ENCODE measurements at places on chromosomes 5 and 9.

- no peak for DNase-seq
Observed at GRCh38 chr5:73985145-73985544, 359.1 kb downstream of the ARHGEF28 start.

GRCh38 chr5:167790045-167790444 is 501.4 kb upstream of the WWC1 start:
- DNase-seq, result no peak

GRCh38 chr5:83639911-83640310 is 80.7 kb downstream of the HAPLN1 start:
- no peak for DNase-seq

GRCh38 chr5:18675041-18675440 is 1040.8 kb downstream of the TAF11L14 start:
- DNase-seq, result no peak

DNA sequence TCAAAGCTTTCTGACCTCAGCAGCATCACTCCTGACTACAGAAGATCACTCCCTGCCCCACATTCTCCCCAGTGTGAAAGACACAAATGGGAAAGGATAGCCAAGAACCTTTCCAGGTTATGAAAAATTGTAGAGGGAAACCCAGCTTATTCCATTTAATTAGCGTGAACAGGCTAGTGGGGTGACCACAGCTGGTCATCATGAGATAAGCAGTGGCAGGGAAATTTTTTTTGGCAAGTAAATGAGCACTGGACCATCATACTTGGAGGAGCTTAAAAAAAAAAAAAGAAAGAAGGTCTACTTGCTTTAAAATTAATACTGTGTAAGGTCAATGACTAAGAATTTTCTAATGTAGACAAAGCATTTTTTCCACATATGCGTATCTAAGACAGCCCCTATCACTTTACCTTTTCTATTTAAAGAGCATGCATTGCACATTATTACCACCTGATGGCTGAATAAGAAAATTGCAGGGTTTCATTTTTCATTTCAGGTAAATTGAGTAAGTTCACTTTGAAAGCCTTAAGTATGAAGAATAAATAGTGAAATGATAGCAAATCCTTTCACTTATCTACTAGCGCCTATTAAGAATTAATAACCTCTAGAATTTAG is 123.6 kb downstream of the ELAVL2 start:
- DNase-seq, result no peak

DNA sequence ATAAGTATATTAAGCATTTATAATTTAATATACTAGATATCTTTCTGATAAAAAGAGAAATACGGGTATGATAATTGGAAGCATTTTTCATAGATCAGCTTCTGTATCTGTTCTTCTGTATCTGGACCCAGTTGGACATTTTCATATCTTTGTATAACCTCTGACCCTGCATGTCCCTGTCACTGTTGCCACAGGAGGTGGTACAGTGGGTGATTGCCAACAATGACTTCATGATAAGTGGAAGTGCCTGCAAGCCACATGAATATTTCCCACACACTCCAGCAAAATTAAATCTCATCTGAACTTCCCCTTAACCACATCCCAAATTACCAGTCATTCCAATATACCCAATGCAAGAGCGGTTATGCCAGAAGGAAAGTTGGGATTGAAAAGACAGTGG is 376.4 kb downstream of the ARRDC3 start:
- no peak for DNase-seq

DNA sequence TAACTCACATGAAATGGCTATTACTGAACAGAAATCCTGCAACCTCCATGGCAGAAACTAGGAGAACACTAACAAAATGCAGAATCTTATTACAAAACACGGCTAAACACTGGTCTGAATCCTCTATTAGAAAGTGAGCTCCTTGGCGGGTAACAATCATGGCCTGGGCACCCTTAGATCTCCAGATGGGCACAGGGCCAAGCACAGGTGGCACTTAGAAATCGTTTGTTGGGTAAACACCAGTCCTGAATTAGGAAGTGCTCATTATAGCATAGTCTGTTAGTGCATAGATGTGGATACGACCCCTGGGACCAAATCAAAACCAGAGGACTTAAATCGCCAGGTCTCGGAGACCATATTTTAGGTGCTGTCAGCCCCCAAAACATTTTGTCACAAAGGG is 14.4 kb downstream of the VDAC1 start:
- DNase-seq, result no peak

- no peak for DNase-seq
Observed at GRCh38 chr5:134902071-134902801, 2.7 kb upstream of the PCBD2 start.

- DNase-seq, result no peak
Observed at GRCh38 chr5:98121036-98121936, 652.2 kb upstream of the RGMB start.

DNA sequence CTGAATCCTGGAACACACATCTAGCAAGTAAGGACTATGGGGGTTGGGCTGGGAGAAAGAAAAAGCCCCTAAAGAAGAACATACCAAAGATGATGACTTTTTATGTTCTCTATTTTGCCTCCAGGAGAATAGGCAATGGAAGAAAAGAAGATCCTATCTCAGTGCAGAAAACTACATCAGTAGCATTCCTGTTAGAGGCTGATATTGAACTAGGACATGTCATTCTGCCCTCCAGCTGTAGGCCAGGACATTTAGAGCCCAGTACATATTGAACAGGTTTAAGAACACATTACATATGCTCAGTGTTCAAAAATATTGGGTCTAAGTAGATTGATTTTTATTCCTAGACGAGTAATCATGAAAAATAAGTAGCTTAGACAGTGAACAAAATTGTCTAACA is 24.7 kb downstream of the PRLR start:
- no peak for DNase-seq

DNA sequence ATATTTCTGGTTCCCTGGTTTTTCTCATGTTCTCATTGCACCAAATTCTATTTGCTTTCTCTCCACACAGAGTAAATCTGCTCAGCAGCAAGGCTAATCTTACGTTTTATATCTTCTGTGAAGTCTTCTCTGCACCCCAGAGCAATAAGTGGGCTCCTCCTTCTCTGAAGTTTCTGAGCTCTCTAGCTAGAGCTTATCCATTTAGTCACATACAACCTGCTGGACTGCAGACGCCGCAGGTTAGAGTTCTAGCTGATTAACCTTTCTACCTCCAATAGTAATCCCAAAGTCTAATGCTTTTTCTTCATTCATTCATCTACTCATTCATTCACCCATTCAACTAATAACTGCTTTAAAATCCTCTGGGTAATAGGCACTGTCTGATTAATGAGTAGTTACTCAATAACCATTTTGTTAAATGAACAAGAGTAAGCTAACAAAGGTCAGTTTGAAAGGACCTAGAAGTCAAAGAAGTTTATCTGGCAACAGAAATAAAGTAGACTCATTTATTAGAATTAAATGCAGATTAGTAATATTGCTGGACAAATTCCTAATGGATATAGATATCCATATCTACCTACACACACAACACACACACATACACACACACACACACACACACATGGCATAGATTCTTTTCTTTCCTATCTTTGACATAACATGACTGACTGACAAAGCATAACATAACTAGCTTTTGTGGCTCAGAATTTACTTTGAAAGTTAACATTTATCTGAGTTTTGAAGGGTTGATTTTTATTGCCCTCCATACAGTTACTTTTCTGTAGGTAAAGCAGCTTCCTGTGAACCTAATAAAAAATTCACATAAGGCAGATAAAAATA is 984.6 kb upstream of the SEMA6A start:
- no peak for DNase-seq

- DNase-seq, result no peak
Observed at GRCh38 chr5:78523314-78524193, 125.0 kb downstream of the LHFPL2 start.

- no peak for DNase-seq
Observed at GRCh38 chr5:18975624-18976023, 1012.4 kb downstream of the CDH18 start.

DNA sequence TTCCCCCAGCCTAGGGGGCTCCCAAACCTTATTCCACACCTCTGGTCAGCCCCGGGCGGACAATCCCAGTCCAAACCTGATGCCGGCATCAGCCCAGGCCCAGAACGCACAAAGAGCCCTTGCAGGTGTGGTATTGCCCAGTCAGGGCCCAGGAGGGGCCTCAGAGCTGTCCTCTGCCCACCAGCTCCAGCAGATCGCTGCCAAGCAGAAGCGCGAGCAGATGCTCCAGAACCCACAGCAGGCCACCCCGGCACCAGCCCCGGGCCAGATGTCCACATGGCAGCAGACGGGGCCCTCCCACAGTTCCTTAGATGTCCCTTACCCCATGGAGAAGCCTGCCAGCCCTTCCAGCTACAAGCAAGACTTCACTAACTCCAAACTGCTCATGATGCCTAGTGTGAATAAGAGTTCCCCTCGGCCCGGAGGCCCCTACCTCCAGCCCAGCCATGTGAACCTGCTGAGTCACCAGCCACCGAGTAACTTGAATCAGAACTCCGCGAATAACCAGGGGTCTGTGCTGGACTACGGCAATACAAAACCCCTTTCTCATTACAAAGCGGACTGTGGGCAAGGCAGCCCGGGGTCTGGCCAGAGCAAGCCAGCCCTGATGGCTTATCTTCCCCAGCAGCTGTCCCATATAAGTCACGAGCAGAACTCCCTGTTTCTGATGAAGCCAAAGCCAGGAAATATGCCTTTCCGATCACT is 27.6 kb upstream of the LTC4S start:
- DNase-seq, result no peak

- no peak for DNase-seq
Observed at GRCh38 chr9:9747787-9748186, 865.0 kb downstream of the PTPRD start.

GRCh38 chr9:6896562-6896961 is 138.8 kb downstream of the KDM4C start:
- DNase-seq, result no peak

DNA sequence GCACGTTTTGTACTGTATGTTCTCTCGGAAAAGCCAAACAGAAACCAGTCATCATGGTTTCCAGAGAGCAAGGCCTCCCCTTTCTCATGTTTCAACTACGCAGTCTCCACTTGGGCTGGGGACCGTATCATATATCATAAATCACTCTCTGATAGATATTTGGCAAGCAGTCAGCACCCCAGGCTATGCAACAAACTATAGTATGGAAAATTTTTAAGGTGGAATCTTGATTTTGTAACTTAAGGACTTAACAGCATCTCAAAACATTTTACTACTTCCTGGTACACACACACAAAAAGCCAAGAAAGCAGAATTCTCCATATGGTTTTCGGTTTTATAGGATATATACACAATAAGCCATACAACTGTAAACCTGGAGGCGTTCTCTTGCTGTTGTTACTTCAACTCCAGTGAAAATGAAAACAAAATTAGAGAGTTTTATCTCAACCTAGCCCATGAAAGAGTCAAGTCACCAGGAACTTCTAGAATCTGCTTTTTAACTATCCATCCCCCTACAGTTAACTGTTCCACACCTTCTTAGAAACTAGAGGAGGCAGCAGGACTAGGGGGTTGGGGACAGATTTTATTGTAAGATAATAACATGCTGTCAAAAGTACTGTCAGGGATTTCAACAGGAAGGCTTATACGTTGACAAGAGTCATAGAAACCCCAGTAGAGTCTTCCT is 283.4 kb downstream of the NFIB start:
- no peak for DNase-seq

- no peak for DNase-seq
Observed at GRCh38 chr5:122182491-122182921, 53.2 kb downstream of the ZNF474 start.

DNA sequence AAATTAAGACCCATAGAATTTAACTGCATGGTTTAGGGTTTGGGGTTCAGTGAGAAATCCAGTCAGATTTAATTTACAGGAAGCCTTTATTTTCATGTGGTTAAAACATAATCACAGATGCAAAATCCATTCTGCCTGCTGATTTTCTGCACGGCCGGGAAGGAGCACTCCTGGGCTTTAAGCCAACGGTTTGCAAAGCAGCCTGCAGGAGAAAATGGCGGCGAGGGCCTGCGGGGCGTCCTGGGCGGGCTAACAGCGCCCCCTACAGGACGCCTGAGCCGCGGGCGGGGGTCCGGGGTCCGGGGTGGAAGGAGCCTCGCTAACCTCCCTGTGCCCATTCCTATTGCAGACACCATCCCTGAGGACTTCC is 47.6 kb downstream of the THBS4 start:
- peak; percentile 52 for DNase-seq

- no peak for DNase-seq
Observed at GRCh38 chr9:116191576-116192415, 38.2 kb downstream of the PAPPA start.

GRCh38 chr9:123269281-123269680 is 895 bp upstream of the STRBP start:
- DNase-seq, result no peak

DNA sequence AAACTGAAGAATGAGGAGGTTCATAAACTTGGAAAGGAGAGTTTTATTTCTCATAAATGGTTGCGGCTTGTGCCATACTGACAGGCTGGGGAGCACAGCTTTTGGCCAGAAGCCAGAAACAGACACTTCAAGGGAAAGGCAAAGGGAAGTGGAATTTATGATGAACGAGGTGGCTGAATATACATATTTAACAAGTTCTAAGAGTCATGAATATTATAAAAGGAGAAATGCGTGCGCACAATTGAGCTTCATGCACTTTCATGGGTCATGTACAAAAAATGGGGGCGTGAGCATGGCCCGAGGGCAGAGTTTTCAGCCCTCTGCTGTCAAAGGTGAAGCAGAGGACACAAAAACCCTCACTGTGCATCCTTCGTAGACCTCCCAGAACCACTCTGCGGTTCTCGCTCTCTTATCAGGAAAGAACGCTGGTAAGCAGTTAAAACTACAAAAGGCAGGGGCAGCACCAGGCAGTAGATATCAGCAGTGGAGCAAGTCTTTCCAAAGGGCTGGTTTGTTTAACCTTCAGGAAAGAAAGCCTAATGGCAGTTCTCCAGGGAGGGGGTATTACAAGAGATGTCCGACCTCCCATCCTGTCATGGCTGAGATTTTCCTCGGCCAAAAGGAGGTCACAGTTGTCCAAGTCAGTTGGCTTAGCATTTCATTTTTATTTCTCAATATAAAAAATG is 29.0 kb downstream of the AUH start:
- no peak for DNase-seq

DNA sequence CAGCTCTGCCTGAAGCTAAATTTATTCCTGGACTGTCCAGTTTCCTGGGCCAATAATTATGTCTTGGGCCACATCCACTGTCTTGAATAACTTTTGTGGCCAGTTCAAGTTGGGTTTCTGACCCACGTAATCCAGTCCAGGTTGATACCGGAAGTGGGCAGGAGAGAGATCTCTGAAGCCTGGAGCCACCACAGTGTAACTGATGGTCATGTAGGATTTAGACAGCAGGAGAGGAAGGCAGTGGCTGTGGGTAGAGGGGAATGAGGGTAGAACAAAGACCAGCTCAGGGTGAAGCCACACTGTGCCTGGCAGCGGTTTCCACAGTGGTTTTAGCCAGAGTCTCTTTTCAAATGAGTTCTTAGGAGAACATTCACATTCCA is 30.2 kb downstream of the SH3PXD2B start:
- no peak for DNase-seq

- no peak for DNase-seq
Observed at GRCh38 chr5:53253421-53253871, 143.9 kb upstream of the MOCS2 start.

DNA sequence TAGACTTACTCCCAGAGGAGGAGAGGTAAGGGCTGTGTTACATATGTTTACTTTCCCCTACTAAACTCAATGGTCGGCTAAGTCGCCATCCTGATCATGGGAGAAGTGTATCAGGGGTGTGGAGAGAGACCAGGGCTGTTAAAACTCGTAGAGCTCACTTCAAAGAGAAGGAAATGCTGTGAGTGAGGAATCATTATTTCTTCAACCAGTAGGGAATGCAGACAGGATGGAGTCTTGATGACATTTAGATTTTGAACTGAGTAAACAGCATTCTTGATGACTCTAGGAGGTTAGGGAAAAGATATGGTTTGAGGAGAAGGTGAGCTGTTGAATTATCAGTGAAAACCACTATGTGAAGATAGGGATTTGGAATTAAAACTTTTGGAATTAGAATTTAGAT is 17.3 kb downstream of the RECK start:
- no peak for DNase-seq

Data from stimulated activated CD4-positive, alpha-beta T cell treated with anti-CD3 and anti-CD28 coated beads, Interleukin-15, amount 100 ng/mL, for 1 hour (primary cell).